NCI-H2081 treated with DMSO at 0.1 percent for 48 hours (cell line): ENCODE measurements at places on chromosomes 6 and 20.

GRCh38 chr6:10977231-10977968 lies 66.7 kb downstream of the ELOVL2 start:
- DNase-seq, result no peak

- DNase-seq, result no peak
These were observed 179.2 kb upstream of the PROKR2 start for GRCh38 chr20:5495939-5496338.

GRCh38 chr20:20009784-20010253 lies 7.3 kb upstream of the NAA20 start:
- DNase-seq, result no peak

GRCh38 chr6:113591896-113592827 lies 265.0 kb upstream of the MARCKS start:
- DNase-seq, result no peak

- no peak for DNase-seq
These were observed 1.4 kb upstream of the SLCO4A1 start for GRCh38 chr20:62640870-62641269.
